Colonic mucosa (tissue), 4 donors: ENCODE measurements at places on chromosomes 12 and 14. TPM values are rescaled to one million over a fixed set of nuclear protein-coding genes. Genes with fewer than 3 reads are reported as not detected.

RFX4 gene
- total RNA-seq: not detected

GRCh38 chr12:27838543-27839185, 58.6 kb upstream of the MANSC4 start:
- H3K4me3 ChIP-seq: no peak overlapping the region
- H3K36me3 ChIP-seq: no peaks in the 10 kb centered on the region
- DNase-seq: no peak
- no peaks in the 10 kb centered on the region for H3K27me3 ChIP-seq
- no peaks in the 10 kb centered on the region for H3K4me1 ChIP-seq
- no peak overlapping the region for H3K27ac ChIP-seq

SMAGP gene
- total RNA-seq: 74.4 TPM

GRCh38 chr14:96821501-96821900, 24.3 kb downstream of the VRK1 start:
- no peak overlapping the region for H3K4me3 ChIP-seq
- H3K27ac ChIP-seq: no peak overlapping the region
- DNase-seq: no peak
- no peaks in the 10 kb centered on the region for H3K36me3 ChIP-seq

GRCh38 chr12:132448463-132448820, 41.5 kb upstream of the FBRSL1 start:
- no peak for DNase-seq
- no peak overlapping the region for H3K4me3 ChIP-seq
- H3K27ac ChIP-seq: no peak overlapping the region
- H3K36me3 ChIP-seq: no peaks in the 10 kb centered on the region
- no peaks in the 10 kb centered on the region for H3K27me3 ChIP-seq

DNA sequence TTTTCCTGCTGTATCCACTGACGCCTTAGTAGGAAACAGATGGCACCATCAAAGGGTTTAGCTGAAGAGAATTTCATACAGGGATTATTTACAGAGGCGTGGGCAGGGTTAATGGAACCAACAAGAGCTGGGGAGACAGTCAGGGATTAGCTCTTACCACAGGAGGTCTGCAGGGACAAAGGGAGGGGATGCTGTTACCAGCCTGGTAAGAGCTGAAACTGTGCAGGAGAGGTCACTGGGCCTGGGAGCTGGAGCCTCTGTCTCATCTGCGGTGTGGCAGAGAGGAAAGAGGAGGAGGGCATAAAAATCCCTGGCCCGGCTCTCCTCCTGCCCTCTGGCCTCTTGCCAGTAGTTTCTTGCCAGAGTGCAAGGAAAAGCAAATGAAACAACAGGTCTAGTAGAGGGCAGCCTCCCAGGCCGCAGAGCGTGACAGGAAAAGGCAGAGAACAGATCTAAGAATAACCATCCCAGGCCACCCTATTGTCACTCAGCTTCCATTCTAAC, 18.9 kb upstream of the POC1B start:
- DNase-seq: peak; percentile 46
- H3K27ac ChIP-seq: no peak overlapping the region
- no peaks in the 10 kb centered on the region for H3K27me3 ChIP-seq
- H3K4me1 ChIP-seq: peaks cover 2% of the 10 kb centered on the region
- H3K36me3 ChIP-seq: no peaks in the 10 kb centered on the region
- H3K4me3 ChIP-seq: no peak overlapping the region

DNA sequence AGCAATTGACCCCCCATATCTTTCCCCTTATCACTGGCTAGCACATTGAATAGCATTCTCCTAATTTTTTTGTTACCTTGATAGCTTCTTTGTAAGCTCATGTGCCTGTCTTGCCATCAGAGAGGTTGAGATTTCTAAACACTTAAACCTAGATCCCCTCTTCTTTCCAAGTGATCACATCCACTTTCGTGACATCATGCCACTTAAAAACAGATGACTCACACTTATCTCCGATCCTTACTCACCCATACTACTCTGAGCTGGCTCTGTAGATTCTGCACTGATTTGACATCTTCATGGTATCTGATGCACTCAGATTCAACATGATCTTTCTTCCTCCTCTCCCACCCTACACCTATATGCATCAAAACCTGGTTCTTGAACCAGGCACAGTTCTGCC, 10.5 kb downstream of the GPR137C start:
- no peak overlapping the region for H3K27ac ChIP-seq
- no peaks in the 10 kb centered on the region for H3K36me3 ChIP-seq
- no peak for DNase-seq
- H3K4me3 ChIP-seq: no peak overlapping the region
